ENCODE measurements at places on chromosomes 16 and 17. TPM values are rescaled to one million over a fixed set of nuclear protein-coding genes. Genes with fewer than 3 reads are reported as not detected.

The TSPOAP1 gene
- 12.4 TPM for total RNA-seq

The C17orf107 gene
- total RNA-seq: 2.6 TPM

The CFDP1 gene
- 48.2 TPM for total RNA-seq

The TMEM235 gene
- total RNA-seq: not detected

The ZNF385C gene
- total RNA-seq: 0.30 TPM

The SUZ12 gene
- total RNA-seq: 77.1 TPM

GRCh38 chr16:23020084-23020483 lies 129.2 kb downstream of the USP31 start:
- no peak for DNase-seq

GRCh38 chr17:7408252-7408727 lies 645 bp downstream of the NLGN2 start:
- DNase-seq: peak; percentile 54

DNA sequence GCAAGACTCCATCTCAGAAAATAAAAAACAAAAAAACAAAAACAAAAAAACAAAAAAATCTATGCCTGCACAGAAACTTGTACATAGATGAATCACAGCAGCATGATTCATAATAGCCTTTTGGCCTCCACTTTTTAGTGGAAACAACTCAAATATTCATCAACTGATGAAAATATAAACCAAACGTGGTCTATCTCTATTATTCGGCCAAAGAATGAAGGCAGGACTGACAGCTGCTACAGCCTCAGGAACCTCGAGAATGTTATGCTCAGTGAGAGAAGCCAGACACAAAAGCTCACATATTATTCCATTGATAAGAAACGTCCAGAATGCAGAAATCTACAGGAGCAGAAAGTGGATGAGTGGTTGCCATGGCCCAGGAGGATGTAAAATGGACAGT lies 19.8 kb downstream of the PPL start:
- no peak for DNase-seq

DNA sequence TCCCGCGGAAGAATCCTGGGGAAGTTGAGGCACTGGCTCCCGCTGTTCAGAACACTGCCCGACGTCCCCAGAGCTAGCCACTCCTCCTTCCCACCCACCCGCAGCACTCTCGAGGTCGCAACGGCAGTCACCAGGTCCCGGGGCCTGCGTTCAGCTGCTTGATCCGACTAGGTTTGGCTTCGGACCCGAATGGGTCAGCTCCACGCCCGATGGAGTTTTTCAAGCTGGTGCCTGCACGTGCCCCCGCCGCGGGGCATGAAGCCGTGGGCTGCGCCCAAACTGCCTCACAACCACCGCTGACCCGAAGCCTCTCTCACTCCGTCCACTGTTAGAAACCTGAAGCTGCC lies 12.4 kb upstream of the ODF4 start:
- no peak for DNase-seq

GRCh38 chr16:5556158-5556810 lies 458.7 kb upstream of the EEF2KMT start:
- no peak for DNase-seq

GRCh38 chr17:68456339-68457167 lies 743 bp downstream of the WIPI1 start:
- no peak for DNase-seq
